ENCODE measurements at places on chromosomes 2 and 18.

- no peak for DNase-seq
Measured at GRCh38 chr2:122070241-122070731, 314.8 kb downstream of the TSN start.

- no peak for DNase-seq
Measured at GRCh38 chr18:3966642-3967358, 488.3 kb downstream of the DLGAP1 start.

DNA sequence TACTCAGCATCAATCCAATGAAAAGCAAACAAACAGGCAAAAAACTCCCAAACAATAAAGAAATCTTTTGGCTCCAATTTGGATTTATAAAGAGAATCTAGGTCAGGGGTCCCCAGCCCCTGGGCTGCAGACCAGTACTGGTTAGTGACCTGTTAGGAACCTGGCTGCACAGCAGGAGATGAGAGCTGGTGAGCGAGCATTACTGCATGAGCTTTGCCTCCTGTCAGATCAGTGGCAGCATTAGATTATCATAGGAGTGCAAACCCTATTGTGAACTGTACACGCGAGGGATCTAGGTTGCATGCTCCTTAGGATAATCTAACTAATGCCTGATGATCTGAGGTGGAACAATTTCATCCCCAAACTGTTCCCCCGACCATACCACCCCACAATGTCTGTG, 102.2 kb downstream of the KIAA1328 start:
- no peak for DNase-seq

DNA sequence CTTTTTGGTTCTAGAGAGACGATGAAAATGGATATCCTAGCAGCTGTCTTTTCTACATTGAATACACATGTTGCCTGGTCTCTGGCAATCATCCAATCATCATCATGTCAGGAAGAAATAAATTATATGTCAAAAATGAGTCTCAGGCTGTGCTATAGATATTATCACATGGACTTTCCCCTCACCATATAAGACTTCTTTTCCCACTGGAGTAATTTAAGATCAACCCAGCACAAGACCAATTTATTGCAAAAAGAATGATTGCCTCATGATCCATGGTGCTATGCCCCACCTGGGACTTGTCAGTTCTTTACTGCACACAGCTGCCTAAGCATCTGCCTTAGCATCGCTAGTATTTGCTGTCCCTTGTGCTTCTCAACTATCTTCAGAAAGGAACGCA, 783.7 kb upstream of the TMEFF2 start:
- no peak for DNase-seq

DNA sequence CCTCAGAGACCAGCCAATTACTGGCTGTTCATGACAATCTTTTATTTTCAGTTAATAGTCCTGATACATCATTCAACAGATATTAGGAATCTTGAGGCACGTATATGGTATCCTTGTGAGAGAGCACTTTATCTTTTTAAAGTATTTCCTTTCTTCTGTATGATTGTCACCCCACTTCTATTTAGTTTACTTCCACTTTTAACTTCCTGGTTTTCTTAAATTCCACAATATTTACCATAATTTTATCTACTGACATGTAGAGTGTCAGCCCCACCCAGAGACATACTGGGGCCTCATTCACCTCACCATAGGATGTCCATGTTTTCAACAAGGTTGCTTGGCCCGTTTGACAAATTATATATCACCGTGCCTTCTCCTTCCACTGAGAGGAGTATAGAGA, 182.9 kb upstream of the ID2 start:
- DNase-seq, result no peak

GRCh38 chr2:9654452-9655100, 23.8 kb upstream of the YWHAQ start:
- no peak for DNase-seq

DNA sequence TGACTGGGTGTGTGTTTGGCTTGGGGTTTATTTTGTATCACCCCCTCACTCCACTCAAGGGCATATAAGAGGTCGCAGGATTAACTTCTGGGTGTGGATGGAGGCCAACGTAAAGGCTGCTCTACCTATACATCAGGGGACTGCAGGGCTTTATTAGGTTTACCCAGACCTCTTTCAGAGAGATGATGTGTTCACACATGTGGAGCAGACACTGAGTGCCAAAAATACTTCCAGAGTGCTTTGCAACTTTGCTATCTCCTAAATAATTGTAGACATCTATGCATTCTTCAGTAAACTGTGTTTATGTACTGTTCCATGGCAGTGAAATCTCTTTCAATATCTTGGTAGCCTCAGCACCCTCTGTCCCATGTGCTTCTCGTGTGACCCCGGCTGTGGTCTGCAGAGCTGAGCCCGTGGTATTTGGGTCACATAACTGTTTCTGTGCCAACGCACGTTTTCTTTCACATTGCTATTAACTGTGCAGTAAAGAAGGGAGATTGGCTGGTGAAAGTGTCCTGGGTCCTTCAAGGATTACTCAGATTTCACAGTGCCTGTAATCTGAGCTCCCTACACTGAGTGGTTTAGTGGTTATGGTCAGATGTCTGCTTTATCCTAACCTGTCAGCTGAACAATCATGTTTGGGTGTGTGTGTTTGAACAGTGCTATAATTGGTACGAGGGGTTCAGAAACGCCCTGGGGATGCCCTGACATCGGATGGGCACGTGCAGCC, 208.1 kb downstream of the VAPA start:
- no peak for DNase-seq

GRCh38 chr2:174400853-174401252, 5.3 kb downstream of the SCRN3 start:
- DNase-seq, result no peak

DNA sequence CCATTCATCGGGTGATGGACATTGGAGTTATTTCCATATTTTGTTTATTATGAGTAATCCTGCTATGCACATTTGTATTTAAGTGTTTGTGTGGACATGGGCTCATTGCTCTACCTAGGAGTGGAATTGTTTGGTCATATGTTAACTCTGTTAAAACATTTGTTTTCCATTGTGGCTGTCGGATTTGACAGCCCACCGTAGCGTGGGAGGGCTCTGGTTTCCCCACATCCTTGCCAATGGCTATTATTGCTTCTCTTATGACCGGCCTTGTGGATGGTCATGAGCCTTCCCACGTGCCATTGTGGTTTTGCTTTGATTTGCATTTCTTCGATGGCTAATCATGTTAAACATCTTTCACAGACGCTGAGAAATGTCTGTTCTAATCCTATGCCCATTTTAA, 92.0 kb downstream of the ZNF236 start:
- DNase-seq, result no peak

- DNase-seq, result no peak
Measured at GRCh38 chr2:174632841-174633622, 35.4 kb upstream of the WIPF1 start.

DNA sequence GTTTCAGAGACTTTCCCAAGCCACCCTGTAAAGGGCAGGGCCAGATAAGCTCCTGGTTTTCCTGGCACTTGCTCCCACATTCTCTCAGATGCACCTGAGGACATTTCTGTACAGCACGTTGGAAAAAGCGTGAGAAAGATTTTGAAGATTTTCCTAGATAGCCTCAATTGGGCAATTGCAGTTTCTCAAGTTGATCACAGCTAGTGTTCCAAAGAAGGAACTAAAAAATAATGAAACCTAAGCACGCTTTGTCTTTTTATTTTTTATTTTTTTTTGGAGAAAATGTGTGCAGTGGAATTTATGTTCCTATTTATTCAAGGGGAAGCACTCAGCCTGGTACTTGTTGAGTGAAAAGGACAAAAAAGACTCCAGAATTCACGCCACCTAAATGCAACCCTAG, 429.1 kb downstream of the RNF144A start:
- no peak for DNase-seq

- DNase-seq, result no peak
Measured at GRCh38 chr2:156652691-156653090, 216.5 kb downstream of the GPD2 start.

DNA sequence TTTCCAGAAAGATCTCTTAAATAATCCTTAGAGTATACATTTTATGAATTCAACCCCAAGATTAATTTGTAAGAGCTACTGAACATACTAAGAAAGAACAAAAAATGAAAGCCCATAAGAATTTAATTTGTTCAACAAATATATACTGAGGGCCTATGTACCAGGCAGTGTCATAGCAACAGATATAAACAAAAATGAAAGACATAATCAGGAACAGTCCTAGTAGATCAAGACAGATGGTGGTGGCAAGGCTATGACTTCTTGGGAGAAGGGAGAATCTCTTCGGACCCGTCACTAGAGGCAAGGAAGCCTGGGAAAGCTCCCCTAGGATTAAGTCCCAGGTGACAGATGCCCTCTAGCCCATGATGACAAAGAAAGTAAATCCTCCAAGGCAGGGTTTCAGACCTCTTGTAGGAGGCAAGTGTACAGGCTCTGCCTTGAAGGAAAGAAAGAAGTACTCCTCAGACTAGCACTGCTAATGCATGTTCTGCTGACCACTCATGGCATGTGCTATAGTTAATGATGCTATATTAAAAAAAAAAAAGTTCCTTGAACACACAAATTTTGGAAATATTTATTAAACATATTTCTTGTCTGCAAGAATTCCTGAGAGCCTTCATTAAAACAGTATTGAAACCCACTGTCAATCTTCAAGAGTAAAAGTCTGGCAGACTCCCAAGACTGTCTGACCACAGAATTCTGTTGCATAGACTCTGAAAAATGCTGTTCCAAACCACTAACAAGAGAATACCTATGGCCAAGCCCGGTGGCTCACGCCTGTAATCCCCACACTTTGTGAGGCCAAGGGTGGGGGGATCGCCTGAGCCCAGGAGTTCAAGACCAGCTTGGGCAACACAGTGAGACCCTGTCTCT, 31.5 kb downstream of the NOL10 start:
- DNase-seq, result no peak

DNA sequence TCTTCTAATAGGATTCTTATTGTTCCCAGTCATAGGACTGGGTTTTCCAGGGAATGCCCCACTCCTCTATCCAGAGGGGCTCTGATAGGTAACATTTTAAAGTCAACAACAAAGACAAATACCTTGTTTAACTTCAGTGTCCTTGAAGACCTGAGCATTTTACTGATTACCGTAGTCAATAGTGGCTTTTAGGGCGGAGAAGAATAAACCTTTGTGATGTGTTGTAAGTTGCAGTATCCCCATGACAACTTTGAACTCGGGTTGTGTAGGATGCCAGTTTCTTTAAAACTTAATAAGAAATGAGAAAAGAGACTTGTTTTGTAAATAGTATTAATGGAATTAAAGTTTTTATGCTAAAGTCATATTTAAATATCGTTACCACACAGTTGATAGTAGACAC, 6.0 kb downstream of the GATA6 start:
- DNase-seq, result no peak

DNA sequence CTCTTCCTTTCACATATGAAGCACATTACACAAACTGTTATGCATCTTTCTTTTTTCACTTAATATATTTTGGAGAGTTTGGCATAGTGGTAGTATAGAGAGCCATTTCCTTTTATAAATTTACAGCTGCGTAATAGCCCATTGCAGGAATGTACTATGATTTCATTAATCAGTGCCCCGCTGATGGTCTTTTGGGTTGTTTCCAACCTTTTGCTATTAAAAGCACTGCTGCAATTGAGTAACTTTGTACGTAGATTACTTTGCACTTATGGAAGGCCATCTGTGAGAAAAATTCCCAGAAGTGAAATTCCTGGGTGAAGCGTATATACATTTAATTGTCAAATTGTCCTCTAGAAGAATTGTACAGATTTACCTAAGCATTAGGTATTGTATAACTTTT, 565.3 kb upstream of the ZNF804A start:
- DNase-seq, result no peak

DNA sequence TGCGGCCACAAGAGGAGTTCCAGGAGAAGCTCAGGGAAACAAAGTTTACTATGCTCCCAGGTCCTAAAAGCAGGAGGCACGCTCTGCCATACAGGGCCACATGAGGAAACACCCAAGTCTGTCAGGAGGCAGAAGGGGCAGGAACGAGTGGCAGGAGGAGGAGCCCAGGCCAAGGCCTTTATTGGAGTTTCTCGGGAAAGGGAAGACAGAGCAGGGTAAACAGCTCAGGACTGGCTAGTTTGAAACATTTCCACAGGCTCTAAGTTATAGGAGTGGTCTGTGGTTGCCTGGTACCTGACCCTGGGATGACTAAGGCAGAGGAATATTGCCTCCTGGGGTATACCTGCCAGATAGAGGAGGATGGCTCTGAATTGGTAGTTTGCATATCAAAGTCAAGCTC, 3.7 kb upstream of the ZNF638 start:
- no peak for DNase-seq

DNA sequence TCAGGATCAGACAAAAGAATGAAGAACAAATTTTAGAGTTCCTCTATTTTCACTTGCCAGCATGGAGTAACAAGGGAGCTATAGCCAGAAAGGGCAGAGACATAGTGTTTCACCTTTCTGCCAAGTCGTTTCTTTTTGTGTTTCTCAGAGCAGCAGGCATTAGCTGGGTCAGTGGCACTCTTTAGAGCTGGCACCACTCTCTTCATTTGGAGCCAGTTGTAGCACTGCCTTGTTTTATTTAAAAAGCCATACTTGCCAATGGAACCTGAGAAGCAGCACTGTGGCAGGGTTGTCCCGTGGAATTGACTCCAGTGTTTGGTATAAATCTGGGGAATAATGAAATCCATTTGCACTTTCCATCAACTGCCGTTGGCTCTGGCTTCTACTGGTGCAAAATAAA, 64.0 kb downstream of the LRRTM4 start:
- DNase-seq, result no peak

DNA sequence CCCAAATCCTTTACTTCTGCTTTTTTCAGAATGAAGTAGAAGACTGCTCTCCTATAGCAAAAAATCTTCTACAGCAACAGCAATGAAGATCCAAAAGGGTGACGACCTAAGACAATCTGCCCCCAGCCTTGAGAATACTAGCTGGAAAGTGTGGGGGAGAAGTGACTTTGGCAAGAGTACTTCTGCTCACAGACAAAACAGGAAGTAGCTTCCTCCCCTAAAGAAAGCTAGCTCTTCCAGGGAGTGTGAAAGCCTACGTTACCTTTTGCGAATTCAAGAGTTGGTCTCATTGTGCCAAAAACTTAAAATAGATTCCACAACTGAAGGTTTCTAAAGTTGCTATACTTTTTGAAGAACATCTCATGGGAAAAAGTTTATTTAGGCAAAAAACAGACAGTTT, 1069.2 kb upstream of the CHAC2 start:
- no peak for DNase-seq

DNA sequence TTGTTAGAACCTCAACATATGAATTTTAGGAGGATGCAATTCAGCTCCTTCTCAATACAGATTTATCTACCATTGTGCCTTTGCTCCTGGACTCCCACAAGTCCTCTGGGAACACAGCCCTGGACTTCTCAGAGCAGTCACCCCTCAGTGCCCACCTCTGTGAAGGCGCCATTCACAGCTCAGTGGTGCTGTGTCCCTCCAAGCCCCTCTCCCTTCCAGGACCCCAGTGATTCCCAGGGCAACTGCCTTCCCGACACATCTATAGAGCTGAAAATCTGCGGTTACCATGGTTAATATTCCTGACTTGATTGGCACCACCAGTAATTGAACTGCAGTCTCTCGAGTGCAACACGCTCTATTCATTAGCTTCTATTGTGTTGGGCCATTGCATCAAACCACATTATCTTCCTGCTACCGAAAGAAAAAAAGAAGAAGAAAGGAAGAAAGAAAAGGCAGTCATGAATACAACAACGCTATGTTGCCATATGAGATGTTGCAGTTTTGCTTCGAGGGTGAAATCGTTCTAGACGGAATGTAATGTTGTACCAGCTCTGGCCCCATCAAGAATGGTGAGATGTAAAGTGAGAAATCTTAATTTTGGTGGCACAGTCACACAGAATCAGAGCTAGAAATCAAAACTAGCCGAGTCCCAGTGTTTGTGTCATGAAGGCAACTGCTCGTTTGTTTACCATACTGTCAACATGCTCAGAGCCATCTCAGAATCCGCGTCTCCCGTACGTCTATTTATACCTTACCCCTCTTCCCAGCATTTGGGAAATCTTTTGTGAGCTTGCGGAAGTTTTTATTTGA, 524.0 kb upstream of the ID2 start:
- DNase-seq, result no peak

All from stimulated activated CD8-positive, alpha-beta memory T cell treated with anti-CD3 and anti-CD28 coated beads, Interleukin-15, amount 100 ng/mL, for 4 hours (primary cell).